Cerebellar nuclear complex (tissue), 1 donor: ENCODE measurements at places on chromosomes 3 and 15.
A peak's percentile ranks its signal among the peaks of the same experiment; 100 is the strongest.

- DNase-seq, result no peak
These were observed 33.9 kb upstream of the MRPS22 start for GRCh38 chr3:139309880-139310279.

DNA sequence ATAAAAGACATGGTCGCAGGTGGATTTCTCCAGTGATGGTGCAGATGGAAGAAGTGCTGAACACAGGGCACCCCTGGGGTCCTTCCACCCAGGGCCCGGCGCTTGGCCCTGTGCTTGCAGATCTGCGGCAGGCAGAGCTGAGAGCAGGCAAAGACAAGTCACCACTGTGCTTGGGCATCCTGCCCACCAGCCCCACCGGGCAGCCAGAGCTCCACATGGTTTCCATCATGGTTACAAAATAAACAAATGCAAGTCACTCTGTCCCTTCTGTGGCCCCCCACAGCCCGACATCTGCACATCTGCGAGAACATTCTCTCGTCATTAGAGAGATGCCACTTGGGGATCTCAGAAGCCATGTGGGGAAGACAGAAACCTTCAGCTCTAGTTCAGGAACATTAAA lies 37.6 kb upstream of the SFMBT1 start:
- DNase-seq, result peak; percentile 15

DNA sequence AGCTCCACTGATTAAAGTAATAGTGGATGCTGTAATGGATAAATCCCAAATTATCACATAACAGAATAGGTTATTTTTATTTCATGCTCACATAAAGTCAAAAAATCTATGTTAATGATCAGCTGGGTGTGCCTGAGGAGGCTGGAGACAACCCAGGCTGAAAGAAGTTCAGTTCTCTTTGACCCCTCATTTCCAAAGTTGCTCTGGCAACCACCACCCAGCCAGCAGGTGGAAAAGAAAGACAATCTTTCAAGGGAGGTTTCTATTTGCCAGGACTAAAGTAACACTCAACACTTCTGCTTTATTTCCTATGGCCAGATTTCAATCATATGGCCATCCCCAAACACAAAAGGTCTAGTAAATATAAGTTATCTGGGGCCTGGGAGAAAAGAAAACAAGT lies 48.8 kb upstream of the ANKRD28 start:
- DNase-seq, result no peak

DNA sequence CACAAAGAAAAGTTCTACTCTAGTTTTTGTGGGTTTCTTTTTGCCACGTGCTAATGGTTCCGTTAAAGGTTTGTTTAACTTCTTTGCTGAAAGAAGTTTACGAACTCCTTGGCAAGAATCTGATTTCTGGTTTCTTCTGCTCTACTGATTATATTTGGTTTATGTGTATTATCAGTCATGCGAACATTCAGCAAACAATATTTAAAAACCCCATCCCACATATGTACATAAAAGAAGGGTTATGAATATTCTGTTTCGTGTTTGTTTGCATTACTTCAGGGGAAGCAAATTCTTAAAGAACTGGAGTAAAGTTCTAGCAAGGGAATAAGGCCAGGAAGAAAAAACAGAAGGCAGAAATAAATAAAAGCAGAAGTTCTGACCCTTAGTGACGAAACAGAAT lies 9.8 kb downstream of the LARS2 start:
- no peak for DNase-seq

- DNase-seq, result no peak
These were observed 219.8 kb downstream of the SQOR start for GRCh38 chr15:45854455-45855202.

DNA sequence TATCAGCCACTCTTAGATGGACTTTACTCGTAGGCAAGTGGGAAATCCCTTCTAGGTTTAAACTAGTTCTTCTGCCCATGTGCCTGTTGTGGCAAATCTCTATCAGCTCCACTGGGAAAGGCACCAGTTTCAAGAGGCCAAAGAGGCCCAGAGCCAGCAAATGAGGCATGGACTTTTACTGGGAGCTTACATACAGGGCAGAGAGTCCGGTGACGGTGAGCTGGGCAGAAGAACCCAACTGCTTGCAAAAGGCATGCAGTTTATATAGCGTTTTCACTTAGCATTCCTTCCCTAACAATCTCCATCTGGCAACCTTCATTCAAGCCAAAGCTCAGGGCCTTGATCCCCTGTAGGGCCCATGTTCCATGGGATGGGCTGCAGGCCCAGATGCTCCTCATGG lies 93.0 kb upstream of the C3orf80 start:
- DNase-seq, result peak; percentile 8

DNA sequence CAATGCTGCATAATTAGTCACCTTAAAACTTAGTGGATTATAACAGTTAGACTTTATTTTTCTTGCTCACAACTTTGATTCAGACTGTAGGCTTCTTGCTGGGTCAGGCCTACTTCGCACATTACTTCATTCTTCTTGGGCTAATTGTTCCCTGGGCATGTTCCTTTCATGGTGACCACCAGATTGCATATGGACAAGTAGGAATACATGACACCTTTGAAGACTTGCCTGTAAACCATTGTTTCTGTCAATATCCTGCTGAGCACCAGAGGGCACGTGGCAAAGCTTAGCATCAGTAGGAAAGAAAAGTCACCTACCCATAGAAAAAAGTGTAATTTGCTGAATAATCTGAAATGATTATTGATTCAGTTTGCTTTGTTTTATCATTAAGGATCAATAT lies 54.3 kb upstream of the ROBO1 start:
- DNase-seq, result no peak

DNA sequence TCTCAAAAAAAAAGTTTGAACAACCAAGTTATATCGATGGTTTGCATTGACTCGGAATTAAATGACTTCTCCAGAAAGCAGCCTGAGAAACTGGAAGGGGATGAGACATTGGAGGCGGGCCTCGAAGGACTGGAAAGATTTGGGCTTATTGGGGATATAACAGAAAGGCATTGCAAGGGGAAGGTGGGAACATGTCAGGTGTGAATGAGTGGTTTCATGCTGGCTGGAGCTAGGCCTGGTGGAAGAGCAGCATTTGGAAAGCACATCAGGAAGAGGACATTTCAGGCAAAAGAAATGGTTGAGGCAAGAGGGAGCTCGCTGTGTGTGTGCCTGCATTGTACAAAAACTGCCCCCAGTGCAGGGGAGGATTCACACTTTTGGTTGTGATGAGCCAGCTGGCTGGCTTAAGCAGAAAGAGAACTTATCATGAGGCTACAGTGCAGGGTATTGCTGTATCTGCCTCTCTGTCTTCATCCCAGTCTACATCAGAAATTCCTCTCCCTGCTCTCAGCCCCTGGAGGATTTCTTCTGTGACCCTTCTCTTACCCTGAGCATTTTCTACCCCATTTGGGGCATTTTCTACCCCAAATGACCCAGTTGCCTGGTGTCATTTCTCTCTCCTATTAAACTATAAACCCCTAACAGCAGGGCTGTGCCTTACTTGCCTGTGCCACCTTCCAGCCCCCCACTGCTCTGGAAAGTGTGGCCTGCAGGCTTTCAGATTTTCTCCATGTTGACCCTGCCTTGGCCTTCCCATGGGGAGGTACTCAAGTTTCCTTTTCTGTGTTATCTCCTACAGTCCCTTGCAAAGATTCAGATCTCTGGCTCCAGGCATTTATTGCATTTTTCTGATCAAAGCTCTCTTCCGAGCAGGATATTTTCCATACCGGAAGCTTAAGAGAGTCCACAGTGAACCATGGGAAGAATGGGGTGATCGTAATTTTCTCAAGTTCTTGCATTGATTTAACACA lies 64.4 kb upstream of the FLNB start:
- DNase-seq, result no peak

- DNase-seq, result no peak
These were observed 236.4 kb upstream of the SGO1 start for GRCh38 chr3:20422391-20422790.

- no peak for DNase-seq
These were observed 300.6 kb downstream of the TLE3 start for GRCh38 chr15:69797051-69797595.

DNA sequence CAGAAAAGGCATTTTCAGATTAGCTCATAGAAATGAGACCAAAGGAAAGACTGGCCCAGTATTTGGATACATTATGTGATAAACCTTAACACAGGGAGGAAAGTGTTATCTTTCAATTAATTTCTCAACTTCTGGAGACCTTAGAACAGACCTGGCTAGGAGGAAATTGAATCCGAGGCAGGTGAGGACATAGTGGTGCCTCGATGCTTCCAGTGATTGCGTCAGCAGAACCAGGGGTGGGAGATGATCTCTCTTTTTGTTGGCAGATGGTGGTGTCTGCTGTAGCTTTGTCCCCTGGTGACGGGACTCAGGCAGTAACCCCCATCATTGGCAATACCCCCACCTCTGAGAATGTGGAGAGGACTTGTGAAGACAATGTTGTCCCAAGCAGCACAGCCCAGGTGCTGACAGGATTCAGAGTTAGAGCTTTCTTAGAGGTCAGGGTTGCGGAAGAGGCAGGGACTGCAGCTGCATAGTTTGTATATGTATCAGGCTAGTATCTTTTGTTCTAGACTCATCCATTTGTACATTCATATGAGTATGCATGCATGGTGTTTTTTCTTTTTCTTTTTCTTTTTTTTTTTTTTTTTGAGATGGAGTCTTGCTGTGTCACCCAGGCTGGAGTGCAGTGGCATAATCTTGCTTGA lies 27.9 kb upstream of the MUC20 start:
- no peak for DNase-seq

- DNase-seq, result no peak
These were observed 120.1 kb upstream of the ARHGEF3 start for GRCh38 chr3:56921573-56922453.

DNA sequence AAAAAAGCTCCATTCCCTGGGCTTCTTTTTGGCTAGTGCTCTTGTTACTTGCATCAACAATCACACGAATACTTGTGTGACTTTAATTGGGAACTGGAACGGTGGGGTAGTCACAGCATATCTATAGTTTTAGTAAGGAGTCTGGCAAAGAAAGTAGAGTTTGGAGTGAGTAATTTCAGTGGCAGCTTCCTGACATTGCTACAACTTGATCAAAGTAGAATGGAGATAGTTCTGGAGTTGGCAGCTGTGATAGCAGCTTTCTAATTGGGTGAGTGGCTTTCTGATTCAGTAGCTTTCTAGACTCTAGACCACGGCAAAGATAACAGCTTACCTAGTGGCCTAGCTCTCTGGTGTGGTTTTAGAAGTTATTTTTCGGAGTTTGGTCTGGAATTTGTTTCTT lies 475.0 kb downstream of the TUSC7 start:
- no peak for DNase-seq

- DNase-seq, result no peak
These were observed 829.4 kb upstream of the DPPA4 start for GRCh38 chr3:110166791-110167190.

GRCh38 chr3:45844616-45845015 lies 2.7 kb upstream of the LZTFL1 start:
- DNase-seq, result no peak

- DNase-seq, result no peak
These were observed 163.8 kb upstream of the ARHGEF26 start for GRCh38 chr3:153957421-153957820.

DNA sequence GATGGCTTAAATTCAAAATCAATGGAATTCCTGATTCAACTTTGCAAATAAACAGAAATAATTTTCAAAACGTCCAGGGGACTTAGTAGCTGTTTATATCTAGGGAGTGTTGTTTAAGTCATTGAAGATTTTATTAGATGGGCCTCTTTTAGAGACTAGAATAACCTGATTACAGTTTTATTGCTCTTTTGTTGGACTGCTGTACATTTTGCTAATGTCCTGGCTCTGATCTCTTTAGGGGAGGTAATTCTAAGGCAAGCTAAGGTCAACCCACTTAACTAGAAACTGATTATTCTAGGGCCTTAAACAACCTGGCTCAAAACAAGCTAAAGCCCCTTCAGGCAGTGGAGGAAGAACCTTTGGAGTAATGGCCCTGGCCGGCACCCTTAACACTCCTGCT lies 62.0 kb upstream of the MYZAP start:
- DNase-seq, result no peak

GRCh38 chr3:166444336-166444735 lies 607.1 kb upstream of the BCHE start:
- DNase-seq, result no peak

- DNase-seq, result no peak
These were observed 22.2 kb downstream of the ALDH1A2 start for GRCh38 chr15:58043192-58043903.

DNA sequence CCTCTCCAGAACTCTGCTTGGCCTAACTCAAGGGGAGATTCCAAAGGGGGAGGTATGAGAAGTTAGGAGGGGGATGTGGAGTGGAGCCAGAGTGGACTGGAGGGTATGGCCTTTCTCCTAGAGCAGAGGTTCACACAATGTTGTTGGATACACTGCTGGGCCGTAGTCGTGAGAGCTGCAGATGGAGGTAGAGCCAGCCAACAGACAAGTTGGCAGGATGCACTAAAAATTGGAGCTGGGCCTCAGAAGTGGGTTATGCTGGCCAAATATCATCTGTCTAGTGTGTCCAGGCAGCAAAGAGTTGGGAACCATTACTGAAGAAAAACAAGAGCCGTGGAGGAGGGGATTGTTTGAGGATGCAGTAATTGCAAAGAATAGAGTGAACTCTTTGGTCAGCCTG lies 27.7 kb upstream of the LRRFIP2 start:
- no peak for DNase-seq

DNA sequence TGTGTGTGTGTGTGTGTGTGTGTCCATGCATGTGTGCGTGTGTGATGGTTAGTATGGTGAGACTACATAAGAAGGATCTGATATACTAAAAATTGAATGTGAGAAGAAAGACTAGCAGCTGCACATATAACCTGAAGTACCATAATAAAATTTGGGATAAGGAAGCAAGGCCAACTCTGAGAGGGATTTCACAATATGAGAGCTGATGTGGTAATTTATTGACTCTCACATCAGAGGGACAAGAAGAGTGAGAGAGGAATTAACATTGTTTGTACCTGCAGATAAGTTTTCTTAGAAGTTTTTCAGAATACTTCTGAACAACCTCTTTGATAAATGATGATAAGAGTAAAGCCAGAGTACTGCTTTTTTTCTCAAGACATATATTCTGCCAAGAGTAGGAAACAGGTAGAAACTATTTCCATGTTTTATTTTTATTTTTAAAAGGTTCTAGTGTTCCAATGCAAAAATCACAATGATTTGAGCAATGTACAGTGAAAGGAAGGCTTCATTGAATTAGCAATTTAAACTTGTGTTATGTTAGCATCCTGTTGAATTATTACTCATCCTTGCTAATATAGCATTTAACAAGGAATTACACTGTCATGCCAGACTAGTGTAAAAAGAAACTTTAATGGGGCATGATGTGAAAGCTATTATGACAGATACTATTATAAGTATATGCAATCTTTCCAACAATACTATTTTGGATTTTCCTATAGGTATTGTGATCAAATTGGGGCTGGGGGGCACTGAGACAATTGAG lies 415.5 kb upstream of the ARPP21 start:
- DNase-seq, result no peak

DNA sequence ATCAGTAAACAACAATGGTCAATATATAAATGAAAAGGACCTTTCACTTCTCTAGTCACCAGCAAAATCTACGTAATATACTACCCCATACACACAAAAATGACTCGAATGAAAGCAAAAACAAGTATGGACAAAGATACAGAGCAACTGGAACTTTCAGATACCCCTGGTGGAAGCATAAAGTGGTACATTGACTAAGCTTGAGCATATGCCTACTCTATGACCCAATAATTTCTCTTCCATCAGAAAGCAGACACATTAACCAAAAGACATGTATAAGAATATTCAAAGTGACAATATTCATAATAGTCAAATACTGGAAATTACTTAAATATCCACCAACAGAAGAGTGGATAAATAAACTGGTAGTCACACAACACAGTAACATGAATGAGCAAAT lies 86.0 kb downstream of the EFL1 start:
- no peak for DNase-seq
